ENCODE measurements at places on chromosomes 1 and 21.

GRCh38 chr1:59291561-59291960 is 5.3 kb upstream of the FGGY start:
- no peak for DNase-seq

DNA sequence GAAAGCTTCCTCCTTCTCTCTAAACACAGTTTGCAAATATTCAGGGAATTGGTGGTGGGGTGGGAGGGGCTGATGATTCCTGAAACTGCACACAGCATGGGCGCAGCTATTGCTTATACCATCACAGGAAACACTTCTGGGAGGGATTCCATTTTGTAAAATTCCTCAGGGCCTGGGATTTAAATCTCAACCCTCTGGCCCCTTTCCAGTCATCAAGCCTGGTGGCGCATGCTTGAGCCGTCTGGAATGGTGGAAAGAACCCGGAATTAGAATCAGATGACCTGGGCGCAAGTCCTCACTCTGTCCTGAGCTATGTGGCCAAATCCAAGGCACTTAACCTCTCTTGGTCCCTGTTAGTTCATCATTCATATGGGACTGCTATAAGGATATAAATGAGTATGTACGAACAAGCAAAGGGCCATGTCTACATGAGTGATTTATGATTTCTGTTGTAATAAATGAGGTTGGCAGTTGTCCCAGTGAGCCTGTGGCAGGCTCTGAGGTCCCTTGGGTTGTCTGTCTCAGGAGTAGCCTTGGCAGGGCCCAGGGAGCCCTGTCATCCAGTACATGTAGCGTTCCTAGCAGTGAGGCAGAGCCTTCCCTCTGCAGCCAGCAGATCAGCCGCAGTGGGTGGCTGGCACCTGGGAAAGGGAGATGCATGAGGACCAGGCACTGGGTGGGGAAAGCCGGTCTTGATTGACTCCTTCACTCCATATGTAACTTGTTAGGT is 72.0 kb downstream of the MAN1C1 start:
- no peak for DNase-seq

- DNase-seq = no peak
Observed at GRCh38 chr21:18041012-18041411, 203.6 kb upstream of the CHODL start.

- no peak for DNase-seq
Observed at GRCh38 chr1:118842452-118843201, 145.5 kb downstream of the TBX15 start.

- DNase-seq = no peak
Observed at GRCh38 chr1:84291882-84292655, 9.4 kb upstream of the SAMD13 start.

GRCh38 chr21:32233055-32233546 is 45.7 kb downstream of the MIS18A start:
- no peak for DNase-seq

All from AG04449 (cell line).